ENCODE measurements at places on chromosomes 11 and 22. TPM values are rescaled to one million over a fixed set of nuclear protein-coding genes. Genes with fewer than 3 reads are reported as not detected.

The ABCG4 gene
- not detected for total RNA-seq

The RAB39A gene
- 3.6 TPM for total RNA-seq

The CDC42BPG gene
- 3.7 TPM for total RNA-seq

The NRXN2 gene
- total RNA-seq: 0.73 TPM

The RFPL2 gene
- not detected for total RNA-seq

The C11orf65 gene
- 0.69 TPM for total RNA-seq

The CHADL gene
- not detected for total RNA-seq

The KLHDC7B gene
- total RNA-seq: 4.9 TPM

The NLRP6 gene
- total RNA-seq: 0.46 TPM

The RAC2 gene
- 557 TPM for total RNA-seq
